Prostate gland (tissue), 2 donors: ENCODE measurements at places on chromosomes 12 and 14. TPM values are rescaled to one million over a fixed set of nuclear protein-coding genes. Genes with fewer than 3 reads are reported as not detected.

GRCh38 chr12:38386205-38386985, 69.8 kb downstream of the ALG10B start:
- DNase-seq = no peak

OAS2 gene
- total RNA-seq = 9.7 TPM

RNASE4 gene
- 71.6 TPM for total RNA-seq

DNA sequence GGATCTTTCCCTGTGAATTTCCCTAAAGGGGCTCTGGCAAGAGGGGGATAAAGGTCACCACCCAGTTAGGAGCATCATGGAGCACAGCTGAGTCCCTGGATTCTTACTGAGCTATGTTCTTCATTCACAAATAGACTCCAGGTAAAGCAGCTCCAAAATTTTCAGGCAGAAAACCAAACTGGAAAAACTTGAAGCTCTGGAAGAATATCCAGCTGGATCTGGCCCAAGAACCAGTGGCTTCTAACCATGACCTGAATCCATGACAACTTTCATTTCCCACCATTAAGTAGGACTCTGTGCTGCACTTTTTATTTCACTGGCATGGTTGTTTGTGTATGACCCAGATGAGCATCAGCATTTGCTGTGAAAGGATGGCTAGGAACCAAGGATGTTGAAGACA, 180.4 kb upstream of the FKBP4 start:
- no peak for DNase-seq

RHOJ gene
- 2.5 TPM for total RNA-seq

- no peak for DNase-seq
Observed at GRCh38 chr12:4987076-4988046, 56.3 kb upstream of the KCNA5 start.

CLEC4E gene
- 0.73 TPM for total RNA-seq

HOXC10 gene
- total RNA-seq = 7.2 TPM

- no peak for DNase-seq
Observed at GRCh38 chr12:19095756-19096480, 33.6 kb upstream of the PLEKHA5 start.

DNA sequence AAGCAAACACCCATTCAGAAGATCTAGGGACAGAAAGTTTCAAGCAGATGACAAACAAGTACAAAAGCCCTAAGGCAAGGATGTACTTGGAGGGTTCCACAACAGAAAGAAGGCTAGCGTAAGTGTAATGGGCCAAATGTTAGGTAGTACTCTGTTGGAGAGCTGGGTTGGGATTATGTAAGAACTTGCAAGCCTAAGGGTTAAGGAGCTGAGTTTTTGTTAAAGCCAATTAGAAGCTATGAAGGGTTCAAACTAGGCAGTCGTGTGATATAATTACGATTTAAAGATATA, 41.4 kb downstream of the HECTD1 start:
- no peak for DNase-seq

GRCh38 chr12:64457466-64457865, 5.5 kb downstream of the TBK1 start:
- no peak for DNase-seq

DNA sequence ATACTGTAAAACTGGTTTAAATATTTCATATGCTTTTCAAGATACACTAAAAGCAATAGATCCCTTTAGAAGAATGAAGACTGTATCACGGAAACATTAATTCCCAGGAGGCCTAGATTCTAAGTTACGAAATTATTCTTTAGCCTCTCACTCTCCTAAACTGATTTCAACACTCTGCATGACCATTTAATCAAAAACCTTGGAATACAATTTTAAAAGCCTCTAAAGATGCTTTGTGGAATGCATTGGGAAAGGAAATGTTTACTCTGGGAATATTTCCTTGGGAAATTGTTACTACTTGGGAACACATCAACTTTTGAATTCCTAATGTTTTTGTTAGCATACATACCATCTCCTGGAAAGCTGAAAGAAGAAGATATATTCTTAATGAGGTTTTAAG, 255.7 kb upstream of the FAR2 start:
- no peak for DNase-seq

DNA sequence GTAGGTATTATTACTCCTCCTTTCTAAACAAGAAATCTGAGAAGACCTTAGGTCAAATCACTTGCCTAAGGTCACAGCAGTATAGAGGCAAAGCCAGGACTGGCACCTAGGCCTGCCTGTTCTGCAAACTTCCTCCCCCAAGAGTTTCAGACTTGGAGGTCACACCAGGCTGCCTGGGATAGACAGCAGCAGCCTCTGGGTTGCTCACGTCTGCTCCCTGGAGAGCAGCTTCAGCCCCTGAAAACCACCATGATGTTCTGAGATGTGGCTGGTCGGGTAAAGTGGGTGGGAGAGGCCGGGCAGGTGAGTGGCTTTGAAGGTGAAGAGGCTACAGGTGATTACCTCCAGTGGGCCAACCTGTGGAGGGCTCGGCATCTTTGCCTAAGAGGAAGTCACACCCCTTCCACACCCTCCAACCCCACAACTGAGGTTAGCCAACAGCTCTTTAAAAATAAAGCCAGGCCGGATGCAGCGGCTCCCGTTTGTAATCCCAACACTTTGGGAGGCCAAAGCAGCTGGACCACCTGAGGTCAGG, 37.0 kb upstream of the PNMA1 start:
- no peak for DNase-seq

LRRC10 gene
- not detected for total RNA-seq

DNA sequence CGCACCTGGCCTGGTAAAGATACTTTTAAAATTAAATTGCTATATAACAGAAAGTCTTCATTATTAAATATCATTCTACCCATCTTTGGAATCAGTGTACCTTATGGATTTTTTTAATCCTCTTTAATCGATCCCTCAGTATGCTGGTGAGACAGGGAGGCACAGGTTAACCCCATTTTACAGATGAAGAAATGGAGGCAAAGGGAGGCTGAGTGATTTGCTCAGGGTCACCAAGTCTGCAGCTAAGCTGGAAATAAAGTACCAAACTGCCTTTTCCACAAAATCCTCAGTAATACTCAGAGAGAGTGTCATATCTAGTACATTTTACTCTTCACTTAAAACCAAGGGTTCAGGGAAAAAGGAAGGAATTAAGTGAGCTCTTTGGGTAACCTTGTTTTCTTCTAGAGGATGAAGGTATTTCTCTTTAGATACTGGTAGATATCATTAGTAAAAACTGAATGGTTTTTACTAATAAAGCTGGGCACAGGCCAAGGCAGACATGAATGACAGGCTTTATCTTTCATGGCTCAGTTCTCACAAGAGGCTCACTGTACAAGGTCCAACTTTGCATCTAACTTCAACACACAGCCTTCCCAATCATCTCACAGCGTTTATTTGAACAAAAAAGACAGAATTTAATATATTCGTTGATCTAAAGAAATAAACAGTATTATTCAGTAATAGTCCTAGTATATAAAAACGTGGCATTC, 35.3 kb upstream of the TTC7B start:
- DNase-seq = no peak

DNA sequence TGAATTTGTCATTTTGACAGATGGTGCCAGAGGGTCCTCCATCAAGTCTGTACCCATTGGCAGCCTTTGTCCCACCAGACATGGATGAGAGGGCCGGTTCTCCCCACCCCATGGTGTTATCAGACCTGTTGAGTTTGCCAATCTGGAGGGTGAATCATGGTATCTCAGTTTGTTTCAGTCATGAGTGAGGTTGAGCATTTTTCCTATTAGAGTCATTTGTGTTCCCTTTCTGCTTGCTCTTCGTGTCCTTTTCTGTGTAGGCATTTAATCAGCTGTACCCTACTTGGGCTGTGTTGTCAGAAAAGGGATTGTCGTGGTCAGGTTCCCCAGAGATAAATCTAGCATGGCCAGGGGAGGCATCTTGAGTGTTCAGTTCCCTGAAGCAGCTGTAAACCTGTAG, 30.5 kb downstream of the SLC24A4 start:
- DNase-seq = no peak

GRCh38 chr12:98402671-98403070, 112.7 kb upstream of the TMPO start:
- no peak for DNase-seq

GRCh38 chr12:105218434-105218833, 17.5 kb downstream of the APPL2 start:
- DNase-seq = no peak

FAM181A gene
- 3.1 TPM for total RNA-seq

GRCh38 chr14:36271939-36272907, 48.2 kb downstream of the MBIP start:
- DNase-seq = no peak

IFNG-AS1 gene
- total RNA-seq = not detected

- no peak for DNase-seq
Observed at GRCh38 chr12:11880381-11880780, 190.4 kb upstream of the BCL2L14 start.

GRCh38 chr14:75537071-75537470, 14.8 kb downstream of the BATF start:
- no peak for DNase-seq

GRCh38 chr14:100846309-100846859, 20.5 kb downstream of the MEG3 start:
- DNase-seq = no peak
